ENCODE measurements at places on chromosomes 12 and 14.

DNA sequence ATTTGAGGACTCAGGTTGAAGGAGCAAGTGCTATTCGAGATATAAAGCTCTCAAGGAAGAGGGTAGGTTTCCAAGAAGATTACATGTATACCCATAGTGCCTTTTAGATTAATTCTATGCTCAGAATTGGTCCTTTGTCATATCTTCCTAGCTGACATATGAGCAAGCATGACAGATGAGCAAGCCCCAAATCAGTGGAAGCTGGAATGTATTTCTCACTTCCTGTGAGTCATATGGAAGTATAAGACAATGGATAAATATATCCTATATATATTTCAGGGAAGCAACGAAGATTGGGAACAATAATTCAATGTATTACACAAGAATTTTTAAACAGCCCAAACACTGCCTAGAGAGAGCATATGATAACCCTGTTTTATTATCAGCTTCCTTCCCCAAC is 674.1 kb upstream of the ATXN7L3B start:
- no peak for DNase-seq

DNA sequence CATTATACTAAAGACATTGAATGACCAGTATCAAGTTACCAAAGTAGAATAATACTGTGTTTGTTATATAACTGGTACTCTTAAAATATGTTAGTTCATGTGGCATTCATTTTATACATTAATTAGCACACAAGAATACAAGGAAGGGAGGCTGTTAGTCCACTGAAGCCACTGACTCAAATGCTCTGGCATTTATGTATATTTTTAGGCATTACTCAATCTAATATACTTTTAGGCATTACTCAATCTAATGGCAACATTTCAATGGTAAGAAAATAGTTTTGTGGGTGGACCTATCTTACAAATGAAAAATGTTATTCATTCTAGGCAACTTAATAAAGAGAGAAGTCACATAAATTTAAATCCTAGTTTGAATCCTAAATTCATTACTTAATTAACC is 874.4 kb upstream of the USP15 start:
- DNase-seq = no peak

GRCh38 chr12:38886064-38886463 is 19.3 kb downstream of the CPNE8 start:
- no peak for DNase-seq

DNA sequence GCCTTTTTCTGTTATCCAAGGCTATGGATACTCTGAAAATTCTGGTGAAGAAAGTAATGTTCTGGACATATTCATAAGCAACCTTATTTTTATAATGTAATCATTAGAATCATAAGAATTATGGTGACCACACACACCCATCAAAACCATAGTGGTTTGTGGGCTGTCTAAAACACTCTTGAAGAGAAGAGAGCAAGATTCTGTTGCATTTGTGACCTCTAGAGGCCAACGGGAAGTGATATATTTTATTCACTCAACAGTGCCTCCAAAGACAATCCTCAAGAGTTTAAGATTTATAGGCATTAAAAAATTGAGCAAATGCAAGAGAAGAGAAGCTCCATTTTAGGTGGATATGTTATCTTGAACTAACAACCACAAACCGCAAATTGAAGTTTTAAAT is 68.5 kb upstream of the LGR5 start:
- DNase-seq = peak; percentile 19

GRCh38 chr14:29039171-29039570 is 272.6 kb downstream of the FOXG1 start:
- DNase-seq = no peak

DNA sequence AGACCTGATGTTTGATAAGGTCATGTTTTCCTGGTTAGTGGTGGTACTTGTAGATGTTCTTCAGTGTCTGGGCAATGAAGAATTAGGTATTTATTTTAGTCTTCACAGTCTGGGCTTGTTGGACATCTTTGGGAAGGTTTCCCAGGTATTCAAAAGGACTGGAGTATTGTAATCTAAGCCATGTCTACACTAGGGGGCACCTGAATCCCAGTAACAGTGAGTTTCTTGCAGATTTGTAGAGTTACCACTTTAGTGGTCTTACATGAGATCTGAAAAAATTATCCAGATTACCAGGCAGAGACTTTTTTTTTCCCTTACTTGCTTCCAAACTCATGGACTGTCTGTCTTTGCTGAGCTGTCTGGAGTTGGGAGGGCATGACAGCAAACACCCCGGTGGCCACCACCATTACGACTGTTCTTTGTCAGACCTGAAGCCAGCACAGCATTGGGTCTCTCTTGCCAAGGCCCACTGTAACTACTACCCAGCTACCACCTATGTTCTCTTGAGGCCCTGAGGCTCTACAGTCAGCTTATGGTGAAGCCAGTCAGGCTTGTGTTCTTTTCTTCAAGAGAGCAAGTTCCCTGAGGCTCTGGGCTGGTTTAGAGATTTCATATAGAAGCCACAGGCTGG is 820.7 kb upstream of the FBXO33 start:
- peak; percentile 1 for DNase-seq

DNA sequence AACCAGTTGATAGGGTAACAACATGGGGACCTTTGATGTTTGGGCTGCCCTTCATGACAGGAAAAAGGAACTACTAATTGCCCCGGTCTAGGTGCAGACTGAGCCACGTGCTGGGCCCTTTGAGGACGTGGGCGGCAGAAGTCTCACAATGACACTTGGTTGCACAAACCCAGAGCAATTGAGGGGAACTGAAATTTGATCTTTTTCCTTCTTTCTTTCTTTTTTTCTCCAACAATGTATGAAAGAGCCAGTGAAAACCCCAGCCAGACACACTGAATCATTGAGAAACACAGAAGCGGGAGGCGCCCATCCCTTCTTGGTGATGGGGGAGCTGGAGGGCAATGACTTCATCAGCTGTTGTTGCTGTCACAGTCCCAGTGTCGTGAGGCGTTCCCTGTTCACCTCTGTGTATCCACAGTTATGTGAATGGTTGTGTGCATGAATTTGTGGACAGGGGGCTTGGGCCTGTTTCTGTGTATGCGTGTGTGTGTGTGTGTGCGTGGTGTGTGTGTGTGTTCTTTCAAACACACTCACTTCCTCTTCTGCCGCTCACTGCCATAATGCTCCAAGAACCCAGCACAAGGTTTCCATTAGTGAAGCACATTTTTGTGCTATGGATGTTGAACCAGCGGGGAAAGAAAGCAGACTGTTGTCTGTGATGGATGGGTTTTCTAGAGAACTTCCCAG is 137.5 kb upstream of the CCND2 start:
- no peak for DNase-seq

All from NAMALWA (cell line).